Suppressor macrophage treated with lipopolysaccharide for 4 hours (primary cell): ENCODE measurements at places on chromosomes 3 and 15.

DNA sequence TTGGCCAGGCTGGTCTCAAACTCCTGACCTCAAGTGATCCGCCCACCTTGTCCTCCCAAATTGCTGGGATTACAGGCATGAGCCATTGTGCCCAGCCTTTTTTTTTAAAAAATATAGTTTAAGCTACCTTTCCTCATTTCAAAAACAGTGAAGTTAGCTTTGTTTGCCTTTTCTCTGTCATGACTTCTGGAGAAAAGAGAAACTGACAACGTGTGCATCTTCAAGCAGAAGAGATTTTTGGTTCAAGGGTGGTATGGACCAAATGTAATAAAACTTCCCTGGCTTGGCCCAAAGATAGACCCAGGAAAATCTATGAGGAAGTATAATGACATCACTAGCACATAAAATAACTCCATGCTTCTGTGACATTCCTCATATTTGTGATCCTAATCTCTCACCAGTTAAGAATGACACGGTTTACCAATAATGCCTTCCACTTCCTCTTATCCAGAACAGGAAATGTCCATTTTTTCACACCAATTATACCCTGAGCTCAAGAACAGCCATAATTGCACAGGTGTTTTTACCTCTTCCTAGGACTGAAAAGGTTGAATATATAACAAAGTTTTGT lies 781.2 kb upstream of the NR2F2 start:
- no peak for DNase-seq

GRCh38 chr3:87324609-87325008 lies 48.2 kb upstream of the POU1F1 start:
- DNase-seq, result no peak

DNA sequence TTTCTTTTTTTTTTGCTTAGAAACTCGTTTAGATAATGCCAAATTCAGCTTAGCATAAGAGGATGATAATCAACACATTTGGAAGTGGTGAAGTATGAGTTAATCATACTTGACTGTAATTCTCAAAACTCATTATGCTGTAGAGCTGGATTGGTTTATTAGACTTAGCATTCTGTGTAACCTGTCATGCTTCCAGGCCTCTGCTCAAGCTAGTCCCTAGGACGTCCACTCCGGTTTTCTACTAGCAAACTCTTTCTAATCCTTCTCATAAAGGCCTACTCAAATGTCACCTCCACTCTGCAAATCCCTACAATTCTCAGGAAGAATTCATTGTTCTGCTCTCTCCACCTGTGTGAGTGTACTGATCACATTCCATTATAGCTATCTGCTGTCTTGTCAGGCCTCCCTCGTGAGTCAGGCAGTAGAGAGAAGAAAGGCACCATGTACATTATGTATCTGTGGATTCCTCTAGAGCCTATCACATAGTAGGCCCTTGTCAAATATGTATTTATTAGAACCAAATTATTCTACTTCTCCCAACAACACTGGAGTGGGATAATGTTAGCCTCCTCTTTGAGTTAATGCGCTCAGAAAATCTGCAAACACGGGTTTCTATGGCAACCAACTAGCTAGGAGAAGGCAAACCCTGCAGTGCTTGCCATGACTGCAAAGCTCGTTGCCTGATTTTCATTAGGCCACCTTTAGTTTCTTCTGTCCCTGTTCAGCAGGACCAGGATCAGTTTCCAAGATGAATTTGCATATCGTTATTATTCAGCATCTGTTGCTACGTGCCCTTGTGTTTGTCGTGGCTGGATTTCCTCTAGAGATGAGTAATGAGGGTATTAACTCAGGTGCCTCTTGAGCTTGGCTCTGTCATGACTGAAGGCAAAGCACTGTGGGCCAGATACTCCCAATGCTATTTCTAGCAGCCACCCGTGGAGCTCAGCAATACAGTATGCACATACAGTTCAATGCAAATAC lies 30.7 kb downstream of the ATP13A5 start:
- no peak for DNase-seq

- DNase-seq, result no peak
Measured at GRCh38 chr3:46711305-46711704, 6.4 kb downstream of the PRSS50 start.

GRCh38 chr3:134201201-134202130 lies 49.2 kb downstream of the RYK start:
- DNase-seq, result no peak

GRCh38 chr3:116469546-116469945 lies 24.3 kb upstream of the LSAMP start:
- DNase-seq, result no peak

GRCh38 chr3:133914839-133915600 lies 19.3 kb upstream of the RAB6B start:
- DNase-seq, result no peak

DNA sequence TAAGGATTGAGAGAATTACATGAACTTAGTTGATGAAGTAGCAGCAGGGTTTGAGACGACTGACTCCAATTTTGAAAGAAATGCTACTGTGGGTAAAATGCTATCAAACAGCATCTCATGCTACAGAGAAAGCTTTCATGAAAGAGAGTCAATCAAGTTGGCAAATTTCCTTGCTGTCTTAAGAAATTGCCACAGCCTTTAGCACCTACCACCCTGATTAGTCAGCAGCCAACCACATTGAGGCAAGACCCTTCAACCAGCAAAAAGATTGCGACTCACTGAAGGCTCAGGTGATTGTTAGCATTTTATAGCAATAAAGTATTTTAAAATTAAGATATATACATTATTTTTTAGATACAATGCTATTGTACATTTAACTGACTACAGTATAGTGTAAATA lies 80.9 kb downstream of the RAP2B start:
- no peak for DNase-seq

DNA sequence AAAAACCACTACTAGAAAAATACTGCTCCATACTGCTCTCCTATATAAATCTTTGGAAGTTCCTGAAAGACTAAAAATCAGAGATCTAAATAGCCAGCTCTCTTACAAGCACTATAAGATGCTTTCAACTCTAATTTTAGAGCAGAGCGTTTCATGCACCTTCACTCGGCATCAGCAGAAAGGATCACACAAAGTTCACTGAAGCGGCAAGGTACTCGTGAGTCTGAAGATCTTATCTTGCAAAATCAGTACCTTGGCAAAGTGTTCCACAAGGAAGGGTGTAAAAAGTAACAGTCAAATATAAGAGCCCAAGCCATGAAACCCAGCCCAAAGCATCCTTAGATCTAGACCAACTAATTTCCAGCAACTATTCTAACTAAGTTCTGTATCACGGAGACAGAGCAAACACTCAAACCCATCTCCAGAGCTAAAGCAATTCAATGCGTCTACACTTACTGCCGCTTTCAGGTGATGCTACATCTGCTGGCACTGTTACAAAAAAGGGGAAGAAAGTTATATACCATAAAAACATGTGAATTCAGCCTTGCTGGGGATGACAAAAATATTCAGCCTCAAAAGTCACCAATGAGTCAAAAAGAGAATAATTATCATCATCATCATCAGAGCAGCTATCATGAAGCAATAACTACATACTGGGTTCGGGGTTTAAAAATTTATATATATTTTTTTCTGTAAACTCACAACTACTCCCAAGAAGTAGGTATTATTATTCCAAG lies 16.3 kb downstream of the VPS39 start:
- no peak for DNase-seq

- DNase-seq, result peak; percentile 39
Measured at GRCh38 chr3:112675943-112676535, 35.1 kb upstream of the CCDC80 start.

DNA sequence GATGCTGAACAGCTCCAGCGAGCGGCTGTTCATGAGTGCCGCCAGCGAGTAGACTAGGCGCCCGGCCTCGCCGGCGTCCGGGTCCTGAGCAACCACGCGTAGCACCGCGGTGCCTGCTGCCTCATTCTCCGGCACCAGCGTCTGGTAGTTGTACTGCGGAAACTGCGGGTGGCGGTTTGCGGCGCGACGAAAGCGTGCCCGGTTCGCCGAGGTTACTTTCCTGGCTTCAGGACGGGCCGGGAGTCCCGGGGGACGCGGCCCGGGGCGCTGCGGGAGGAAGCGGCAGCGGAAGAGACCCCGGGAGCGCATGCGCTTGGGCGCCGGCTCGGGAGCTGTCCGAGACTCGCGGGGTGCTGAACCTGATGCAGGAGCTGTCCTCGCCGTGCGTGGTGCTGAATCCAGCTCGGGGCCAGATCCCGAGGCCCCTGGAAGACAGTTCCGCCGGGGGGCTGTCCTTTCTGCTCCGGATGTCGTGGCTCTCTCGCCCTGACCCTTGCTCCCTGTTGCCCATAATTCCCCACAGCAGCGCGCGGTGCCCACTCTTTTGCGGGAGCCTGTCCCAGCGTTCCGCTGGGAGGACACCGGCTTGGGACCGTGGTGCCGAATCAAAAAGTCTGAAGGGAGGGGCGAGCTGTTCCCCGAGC lies 1.1 kb downstream of the CELSR3 start:
- DNase-seq, result peak; percentile 64

DNA sequence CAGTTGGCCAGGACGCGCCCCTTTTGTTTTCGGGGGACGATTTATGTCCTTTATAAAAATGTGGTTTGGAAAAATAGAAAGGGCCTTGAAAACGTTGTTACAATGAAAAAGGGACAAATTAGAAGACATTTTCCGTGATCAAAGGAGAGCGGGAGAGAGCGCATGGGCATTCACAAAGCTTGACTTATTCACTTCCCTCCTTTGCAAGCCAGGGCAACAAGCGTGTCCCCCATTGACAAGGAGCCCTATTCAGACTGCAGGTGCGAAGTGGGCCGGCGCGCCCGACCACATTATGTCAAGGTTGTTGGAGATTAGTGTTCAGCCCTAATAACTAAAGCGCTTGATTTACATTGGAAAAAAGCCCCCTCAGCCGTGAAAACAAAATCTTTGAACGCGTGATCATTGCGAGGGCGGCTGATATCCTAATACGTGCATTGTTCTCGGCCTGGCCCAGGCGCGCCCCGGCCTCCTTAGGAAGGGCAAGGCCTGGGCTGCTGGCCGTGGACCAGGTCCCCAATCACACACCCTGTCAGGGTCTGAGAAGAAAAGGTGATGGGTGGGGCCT lies 25.9 kb downstream of the ZIC4 start:
- no peak for DNase-seq

GRCh38 chr15:70279096-70279495 lies 181.4 kb upstream of the TLE3 start:
- no peak for DNase-seq

GRCh38 chr3:27307566-27307965 lies 61.6 kb downstream of the NEK10 start:
- DNase-seq, result no peak

DNA sequence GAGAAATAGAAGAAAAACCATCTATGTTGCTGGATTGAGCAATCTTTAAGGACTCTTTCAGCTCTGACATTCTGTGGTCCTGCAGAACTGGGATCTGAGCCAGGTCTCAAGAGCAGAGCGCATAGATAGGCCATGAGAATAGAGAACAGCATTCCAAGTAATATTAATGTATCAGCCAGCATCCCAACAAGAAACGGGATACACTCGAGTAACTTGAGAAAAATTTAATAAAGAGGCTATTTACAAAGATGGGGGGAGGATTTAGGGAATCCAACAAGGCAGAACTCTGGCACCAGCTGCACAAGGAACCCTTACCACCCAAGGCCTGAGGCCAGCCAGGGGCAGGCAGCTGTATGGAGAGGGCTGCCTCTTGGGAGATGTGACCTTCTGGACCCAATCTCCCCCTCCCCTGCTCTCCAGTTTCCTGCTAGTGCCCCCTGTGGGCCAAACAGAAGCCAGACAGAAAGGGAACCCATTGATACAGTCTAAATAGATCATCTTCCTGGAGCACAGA lies 8.2 kb downstream of the TMOD2 start:
- peak; percentile 25 for DNase-seq

GRCh38 chr3:65432388-65433003 lies 606.2 kb downstream of the MAGI1 start:
- no peak for DNase-seq

GRCh38 chr3:177069514-177070329 lies 127.6 kb downstream of the TBL1XR1 start:
- DNase-seq, result no peak

GRCh38 chr15:68414591-68414990 lies 17.4 kb downstream of the ITGA11 start:
- no peak for DNase-seq

DNA sequence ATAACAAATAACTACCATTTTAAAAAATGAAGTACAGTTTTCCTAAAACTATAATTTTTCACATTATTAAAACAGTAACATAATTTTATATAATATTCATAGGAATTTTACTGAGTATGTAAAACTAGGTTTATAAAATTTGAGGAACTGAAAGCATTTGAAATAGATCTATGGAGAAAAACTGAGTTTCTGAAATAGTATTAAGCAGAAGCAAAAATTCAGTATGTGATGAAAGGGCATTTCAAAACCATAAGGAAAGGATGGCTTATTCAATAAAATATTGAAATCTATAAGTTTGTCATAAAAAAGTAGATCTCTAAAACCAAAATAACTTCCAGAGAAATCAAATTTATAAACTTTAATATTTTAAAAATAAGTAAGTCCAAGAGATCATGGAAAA lies 53.4 kb downstream of the GBE1 start:
- peak; percentile 19 for DNase-seq

DNA sequence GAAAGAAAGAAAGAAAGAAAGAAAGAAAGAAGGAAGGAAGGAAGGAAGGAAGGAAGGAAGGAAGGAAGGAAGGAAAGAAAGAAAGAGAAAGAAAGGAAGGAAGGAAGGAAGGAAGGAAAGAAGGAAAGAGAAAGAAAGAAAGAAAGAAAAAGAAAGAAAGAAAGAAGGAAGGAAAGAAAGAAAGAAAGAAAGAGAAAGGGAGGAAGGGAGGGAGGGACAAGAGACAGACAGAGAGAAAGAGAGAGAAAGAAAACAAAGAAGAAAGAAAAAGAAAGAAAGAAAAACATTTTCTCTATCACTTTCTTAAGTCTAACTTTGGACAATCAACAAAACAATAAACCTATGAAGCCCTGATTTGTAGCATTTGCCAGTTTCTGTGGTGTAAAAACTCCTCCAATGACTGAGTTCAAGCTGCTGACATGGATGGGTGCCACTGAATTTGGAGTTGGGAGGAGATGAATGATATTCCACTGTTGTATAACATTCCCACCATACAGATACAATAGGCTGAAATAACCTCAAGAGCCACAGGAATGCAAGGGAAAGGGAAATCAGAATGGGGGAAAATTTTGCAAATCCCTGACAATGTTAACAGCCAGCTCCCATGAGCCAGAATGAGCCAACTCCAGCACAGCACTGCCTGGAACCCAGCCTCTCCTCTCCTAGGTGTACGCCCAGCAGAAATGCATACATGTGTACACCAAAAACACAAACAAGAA lies 15.0 kb upstream of the RTP3 start:
- DNase-seq, result no peak
